ENCODE measurements at places on chromosomes 6 and 20. TPM values are rescaled to one million over a fixed set of nuclear protein-coding genes. Genes with fewer than 3 reads are reported as not detected.

GSTA3 gene
- polyA plus RNA-seq, result not detected

HLA-DRA gene
- 32.4 TPM for polyA plus RNA-seq

MICB gene
- 0.76 TPM for polyA plus RNA-seq

CRIP3 gene
- polyA plus RNA-seq, result 4.5 TPM

HLA-DRB1 gene
- polyA plus RNA-seq, result 9.8 TPM

TNFAIP3 gene
- 14.5 TPM for polyA plus RNA-seq

WFDC2 gene
- 21.4 TPM for polyA plus RNA-seq

CCN6 gene
- not detected for polyA plus RNA-seq

OTOR gene
- not detected for polyA plus RNA-seq

SGK2 gene
- polyA plus RNA-seq, result 12.6 TPM

DZANK1 gene
- 3.6 TPM for polyA plus RNA-seq

CDSN gene
- 0.05 TPM for polyA plus RNA-seq

CABLES2 gene
- 1.5 TPM for polyA plus RNA-seq

CSTF1 gene
- polyA plus RNA-seq, result 4.5 TPM

SLC13A3 gene
- polyA plus RNA-seq, result 0.68 TPM

DNA sequence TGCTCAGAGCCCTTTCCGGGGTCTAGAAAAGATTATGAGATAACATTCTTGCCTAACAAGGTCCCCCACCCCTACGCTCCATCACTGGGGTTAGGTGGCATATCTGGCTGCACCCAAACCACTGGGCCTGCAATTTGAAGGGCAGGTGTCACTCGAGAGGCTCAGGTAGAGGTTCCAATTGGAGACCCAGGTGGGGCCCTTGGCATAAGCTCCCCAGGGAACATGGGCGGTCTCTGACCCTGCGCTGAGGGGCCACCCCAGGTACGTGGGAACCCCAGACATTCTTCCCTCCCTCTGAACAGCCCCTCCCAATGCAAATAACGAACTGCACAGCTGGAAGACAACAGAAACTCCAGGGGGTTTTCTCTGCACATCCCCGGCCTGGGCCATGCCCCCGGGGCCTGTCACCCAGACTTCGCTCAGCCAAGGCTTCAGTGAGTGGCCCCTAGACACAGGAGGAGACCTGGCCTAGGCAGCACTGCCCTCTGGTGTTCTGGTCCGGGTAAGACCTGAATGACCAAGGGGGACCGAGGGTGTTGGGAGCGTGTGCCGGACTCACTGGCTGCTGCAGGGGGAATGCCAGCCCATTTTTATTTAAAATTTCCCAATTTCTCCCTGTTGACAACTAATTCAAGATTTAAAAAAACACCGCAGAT is 47.5 kb downstream of the DSTN start:
- peak; percentile 63 for DNase-seq

DNA sequence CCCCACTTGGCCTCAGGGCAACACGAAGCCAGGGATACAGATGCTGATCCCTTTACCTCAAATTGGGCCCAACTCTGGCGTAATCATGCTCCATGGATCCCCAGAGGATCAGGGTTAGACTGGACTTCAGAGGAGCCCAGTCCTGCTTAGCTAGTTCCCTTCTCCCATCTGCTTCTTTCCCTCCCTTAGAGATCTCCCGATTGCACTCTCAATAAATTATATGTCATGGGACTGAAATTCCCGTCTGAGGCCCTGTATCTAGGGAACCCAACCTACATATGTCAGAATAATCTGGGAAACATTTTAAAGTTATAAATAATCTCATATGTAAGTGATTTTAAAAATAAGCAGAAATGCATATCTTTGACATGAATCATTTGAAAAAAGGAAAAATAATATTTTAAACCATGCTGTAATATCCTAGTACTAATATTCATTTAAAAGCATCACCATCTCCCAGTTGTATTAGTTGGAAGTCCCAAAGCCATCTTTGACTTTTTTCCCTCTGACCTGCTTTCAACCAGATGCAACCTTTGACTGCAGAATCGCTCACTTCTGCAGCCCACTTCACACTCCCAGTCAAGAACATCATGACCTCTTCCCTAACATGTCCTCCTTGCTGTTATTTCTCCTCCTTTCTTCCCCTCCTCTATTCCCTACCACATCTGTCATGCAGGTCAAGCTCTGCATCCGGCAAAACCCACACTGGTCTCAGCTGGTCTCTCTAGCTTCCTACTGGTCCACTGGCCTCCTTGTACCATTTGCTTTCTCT is 393.6 kb downstream of the BTBD3 start:
- DNase-seq, result no peak

GRCh38 chr6:6758915-6759654 is 170.6 kb downstream of the LY86 start:
- peak; percentile 79 for DNase-seq

GRCh38 chr6:147154454-147154853 is 49.8 kb upstream of the STXBP5 start:
- no peak for DNase-seq

- DNase-seq, result no peak
Observed at GRCh38 chr6:11854408-11855165, 76.0 kb upstream of the ADTRP start.

GRCh38 chr20:24135781-24136180 is 147.2 kb upstream of the GGTLC1 start:
- no peak for DNase-seq

- DNase-seq, result no peak
Observed at GRCh38 chr20:51711426-51711825, 56.8 kb downstream of the ATP9A start.

GRCh38 chr6:143283887-143284645 is 166.4 kb downstream of the ADAT2 start:
- DNase-seq, result no peak

DNA sequence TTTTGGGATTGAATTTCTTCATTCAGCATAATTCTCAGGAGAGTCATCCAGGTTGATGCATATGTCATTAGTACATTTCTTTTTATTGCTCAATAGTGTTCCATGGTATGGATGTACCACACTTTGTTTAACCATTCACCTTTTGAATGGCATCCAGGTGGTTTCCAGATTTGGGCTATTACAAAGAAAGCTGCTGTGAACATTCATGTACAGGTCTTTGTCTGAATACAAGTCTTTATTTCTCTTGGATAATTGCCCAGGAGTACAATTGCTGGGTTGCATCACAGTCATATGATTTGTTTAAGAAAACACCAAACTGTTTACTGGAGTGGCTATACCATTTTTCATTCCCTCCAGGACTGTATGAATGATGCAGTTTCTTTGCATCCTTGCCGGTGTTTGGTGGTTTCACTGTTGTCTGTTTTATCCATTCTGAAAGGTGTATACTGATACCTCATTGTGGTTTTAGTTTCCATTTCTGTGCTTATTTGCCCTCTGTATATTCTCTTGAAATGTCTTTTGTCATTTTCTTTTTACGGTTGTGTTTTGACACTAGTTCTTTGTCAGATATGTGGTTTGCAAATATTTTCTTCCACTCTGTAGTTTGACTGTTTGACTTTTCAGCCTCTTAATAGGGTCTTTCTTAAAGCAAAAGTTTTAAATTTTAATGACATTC is 8.8 kb downstream of the CDKAL1 start:
- DNase-seq, result no peak

- no peak for DNase-seq
Observed at GRCh38 chr6:128632131-128632530, 111.7 kb upstream of the PTPRK start.

DNA sequence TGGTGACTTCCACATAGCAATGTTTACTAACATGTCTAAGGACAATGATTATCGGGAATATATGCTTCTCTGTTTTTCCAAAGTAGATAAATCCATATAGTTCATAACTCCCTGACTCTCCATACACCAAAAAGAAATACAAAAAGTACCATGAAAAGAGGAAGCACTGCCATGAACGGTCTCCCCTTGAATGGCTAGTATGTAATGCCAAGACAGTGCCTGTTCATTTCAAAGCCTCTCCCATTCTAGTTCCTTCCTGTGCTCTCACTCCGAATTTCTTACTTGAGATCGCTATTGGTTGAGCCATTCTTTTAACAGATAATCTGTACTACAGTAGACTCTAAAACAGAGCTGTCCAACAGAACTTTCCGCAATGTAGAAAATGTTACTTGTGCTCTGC is 54.8 kb upstream of the EDN1 start:
- no peak for DNase-seq

- no peak for DNase-seq
Observed at GRCh38 chr6:148413321-148414091, 70.9 kb downstream of the SASH1 start.

- DNase-seq, result no peak
Observed at GRCh38 chr20:44796758-44797457, 13.4 kb downstream of the RIMS4 start.

DNA sequence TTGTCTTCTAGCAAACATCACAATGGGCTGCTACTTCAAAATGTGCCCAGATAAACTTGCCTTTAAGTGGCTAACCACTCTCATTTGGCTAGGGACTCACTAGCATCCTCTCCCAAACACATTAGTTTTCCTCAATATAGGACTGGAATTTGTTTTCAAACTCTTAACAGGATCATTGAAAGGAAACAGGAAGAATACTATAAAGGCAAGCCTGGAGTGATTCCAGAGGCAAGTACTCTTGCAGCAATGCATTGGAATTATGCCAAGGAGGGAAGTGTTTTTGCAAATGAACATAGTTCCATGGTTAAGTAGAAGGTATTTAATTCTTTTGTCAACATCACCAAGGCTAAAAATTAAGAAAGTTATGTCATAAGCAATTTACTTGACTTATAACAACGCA is 12.2 kb downstream of the EPHA7 start:
- no peak for DNase-seq

- no peak for DNase-seq
Observed at GRCh38 chr6:154382740-154383139, 26.1 kb upstream of the IPCEF1 start.

GRCh38 chr20:37071481-37071911 is 24.3 kb downstream of the RBL1 start:
- DNase-seq, result no peak

GRCh38 chr20:60048634-60049521 is 90.7 kb downstream of the CDH26 start:
- DNase-seq, result no peak

GRCh38 chr6:136036601-136037000 is 185.1 kb downstream of the PDE7B start:
- no peak for DNase-seq

GRCh38 chr20:61303675-61304074 is 51.6 kb downstream of the CDH4 start:
- no peak for DNase-seq

- DNase-seq, result no peak
Observed at GRCh38 chr6:124987291-124987690, 25.1 kb downstream of the RNF217 start.

GRCh38 chr6:146898069-146898887 is 299.5 kb downstream of the ADGB start:
- DNase-seq, result no peak

GRCh38 chr20:61561111-61561830 is 309.2 kb downstream of the CDH4 start:
- DNase-seq, result no peak

GRCh38 chr6:32718879-32719278 is 22.3 kb upstream of the HLA-DQA2 start:
- DNase-seq, result no peak

- no peak for DNase-seq
Observed at GRCh38 chr6:124658053-124658452, 304.2 kb upstream of the RNF217 start.

- no peak for DNase-seq
Observed at GRCh38 chr20:13684566-13685222, 46.0 kb upstream of the TASP1 start.

DNA sequence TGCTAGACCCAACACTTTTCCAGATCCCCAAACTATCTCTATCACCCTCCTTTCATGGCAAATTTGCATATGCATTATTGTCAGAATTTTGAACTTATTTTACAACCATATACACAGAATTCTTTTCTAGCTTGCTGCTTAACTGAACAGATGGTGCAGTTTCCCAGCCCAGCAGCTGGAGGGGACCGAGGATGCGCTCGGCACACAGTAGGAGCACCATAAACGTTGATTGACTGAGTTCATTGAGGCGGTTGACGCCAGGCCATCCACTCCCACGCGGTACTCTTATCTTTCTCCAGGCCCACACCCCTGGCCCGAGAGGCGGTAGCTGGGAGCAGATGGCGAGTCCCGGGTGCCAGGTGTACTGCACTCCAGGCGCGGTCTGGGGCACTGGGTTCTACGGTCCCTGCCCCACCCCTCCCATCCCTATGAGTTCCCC is 6.8 kb upstream of the SOX4 start:
- no peak for DNase-seq

DNA sequence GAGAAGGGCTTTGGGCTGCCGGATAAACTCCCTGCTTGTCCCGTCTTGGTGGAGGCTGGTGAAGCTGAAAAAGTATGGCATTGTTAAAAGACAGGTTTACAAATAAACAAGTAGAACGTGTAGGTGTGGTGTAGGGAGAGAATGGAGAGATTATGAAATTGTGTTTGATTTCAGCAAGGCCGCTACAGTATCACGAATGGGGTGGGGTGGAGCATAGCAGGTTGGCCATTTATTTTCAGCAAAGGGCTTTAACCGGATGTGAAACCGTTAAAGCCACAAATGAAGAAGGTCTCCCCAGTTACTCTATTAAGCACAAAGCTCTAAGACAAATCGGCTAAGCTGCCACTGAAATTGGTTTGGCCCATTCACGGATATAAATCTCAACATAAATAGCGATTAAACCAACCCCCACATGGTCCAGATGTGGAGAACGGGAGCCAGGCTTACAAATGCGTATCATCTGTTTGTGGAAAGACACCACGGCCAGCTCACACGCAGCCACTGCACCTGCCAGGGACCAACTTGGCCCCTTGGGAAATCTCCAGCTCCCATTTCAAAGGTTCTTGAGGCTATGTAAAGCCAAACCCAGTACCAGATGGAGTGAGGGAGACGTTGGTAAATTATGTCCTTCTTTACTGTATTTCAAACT is 94.0 kb downstream of the ZMYND8 start:
- DNase-seq, result no peak

DNA sequence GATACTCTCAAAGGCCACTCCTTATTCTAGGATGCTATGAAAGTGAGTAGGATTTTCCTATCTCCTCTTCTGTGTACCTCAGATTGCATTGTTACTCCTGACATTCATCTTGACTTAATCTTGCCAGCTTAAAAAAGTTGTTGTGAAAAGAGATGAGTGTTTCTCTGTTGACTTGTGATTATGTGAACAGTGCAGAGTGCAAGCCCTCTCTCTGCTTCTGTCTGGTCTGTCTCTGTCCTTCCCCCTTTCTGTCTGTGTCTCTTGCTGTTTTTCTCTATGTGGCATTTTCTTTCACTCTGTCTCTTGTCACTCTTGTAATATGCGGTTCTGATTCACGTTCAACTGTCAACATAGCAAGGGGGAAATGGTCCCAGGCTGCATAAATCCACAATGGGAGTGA is 306.6 kb downstream of the FARS2 start:
- DNase-seq, result no peak

- no peak for DNase-seq
Observed at GRCh38 chr6:22513667-22514066, 55.7 kb upstream of the HDGFL1 start.

- DNase-seq, result no peak
Observed at GRCh38 chr20:33843050-33843449, 31.9 kb downstream of the CHMP4B start.

- DNase-seq, result no peak
Observed at GRCh38 chr6:157859775-157860504, 36.9 kb downstream of the SNX9 start.

GRCh38 chr6:47268572-47269187 is 41.0 kb downstream of the TNFRSF21 start:
- no peak for DNase-seq
